ENCODE measurements at places on chromosomes 6 and 20. TPM values are rescaled to one million over a fixed set of nuclear protein-coding genes. Genes with fewer than 3 reads are reported as not detected.

BMP7 gene
- 0.52 TPM for total RNA-seq

SMLR1 gene
- not detected for total RNA-seq

HLA-DOA gene
- total RNA-seq: 10.4 TPM

TSHZ2 gene
- 24.9 TPM for total RNA-seq

DNA sequence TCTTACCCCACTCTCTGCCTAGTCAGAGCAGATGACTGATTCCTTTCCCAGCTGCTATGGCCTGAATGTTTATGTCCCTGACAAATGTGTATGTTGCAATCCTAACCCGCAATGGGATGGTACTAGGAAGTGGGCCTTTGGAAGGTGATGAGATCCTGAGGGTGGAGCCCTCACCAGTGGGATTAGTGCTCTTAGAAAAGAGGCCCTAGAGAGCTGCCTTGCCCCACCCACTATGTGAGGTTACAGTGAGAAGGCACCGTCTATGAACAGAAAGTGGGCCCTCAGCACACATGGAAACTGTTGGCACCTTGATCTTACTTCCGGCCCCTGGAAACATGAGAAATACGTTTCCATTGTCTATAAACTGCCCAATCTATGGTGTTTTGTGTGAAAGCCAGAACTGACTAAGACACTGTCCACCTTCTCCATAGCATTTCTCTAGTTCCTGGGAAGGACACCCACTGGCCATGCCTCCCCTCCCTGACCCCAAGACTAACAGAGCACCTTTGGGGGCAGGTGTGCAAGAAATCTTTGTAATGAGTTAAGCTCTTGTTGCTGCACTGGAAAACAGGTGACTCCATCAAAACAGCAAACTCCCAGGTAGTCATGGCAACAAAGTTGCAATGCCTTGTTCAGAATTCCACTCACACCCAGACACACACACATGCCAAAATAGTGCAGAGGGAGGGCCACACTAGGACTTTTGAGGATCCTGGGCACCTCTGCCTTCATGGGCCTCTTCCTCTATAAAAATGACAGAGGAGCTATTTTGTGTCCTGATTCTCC lies 16.2 kb downstream of the GABRR2 start:
- DNase-seq: no peak

GRCh38 chr6:44189257-44189656 lies 27.5 kb upstream of the MYMX start:
- DNase-seq: no peak

DNA sequence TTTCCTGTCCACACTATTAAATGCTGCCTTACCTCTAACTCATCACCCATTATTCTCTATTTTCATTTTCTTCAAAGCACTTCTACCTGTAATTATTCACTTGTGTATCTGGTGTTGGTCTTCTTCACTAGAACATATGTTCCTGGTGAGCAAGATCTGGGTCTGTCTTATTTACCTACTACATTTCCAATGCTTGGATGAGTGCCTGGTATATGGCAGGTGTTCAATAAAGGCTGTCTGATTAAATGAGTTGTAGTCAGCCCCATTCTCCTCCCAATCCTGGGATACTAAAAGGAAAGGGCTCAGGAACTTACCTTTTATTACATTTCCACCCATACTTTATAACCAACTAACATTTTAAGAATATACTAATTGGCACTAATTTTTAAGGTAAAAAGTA lies 61.0 kb downstream of the CEP162 start:
- no peak for DNase-seq

- no peak for DNase-seq
Observed at GRCh38 chr20:1427457-1428054, 34.7 kb upstream of the FKBP1A start.

- no peak for DNase-seq
Observed at GRCh38 chr6:125170376-125170775, 16.8 kb downstream of the TPD52L1 start.
